Astrocyte of the cerebellum (primary cell): ENCODE measurements at places on chromosomes 3 and 15.
A peak's percentile ranks its signal among the peaks of the same experiment; 100 is the strongest.

DNA sequence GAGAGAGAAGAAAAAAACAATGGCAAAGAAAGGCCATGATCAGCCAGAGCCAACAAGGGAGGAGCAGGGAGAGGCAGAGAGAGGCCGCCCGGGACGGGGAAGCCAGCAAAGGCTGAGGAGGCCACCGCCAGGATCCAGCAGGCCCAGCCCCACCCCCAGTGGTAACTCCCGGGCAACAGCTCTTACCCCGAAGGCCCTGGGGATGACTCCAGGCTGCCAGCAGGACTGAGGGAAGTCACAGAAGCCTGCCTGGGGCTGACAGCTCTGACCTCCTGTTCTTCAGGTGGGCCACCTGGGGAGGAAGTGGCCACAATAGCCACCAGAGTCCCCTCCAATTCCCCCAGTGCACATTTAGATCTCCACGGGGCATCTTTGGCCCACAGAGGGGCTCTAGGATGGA, 184.3 kb upstream of the LINGO1 start:
- no peak for DNase-seq

- no peak for DNase-seq
These were observed 238.2 kb upstream of the C2CD4B start for GRCh38 chr15:62403164-62403809.

- no peak for DNase-seq
These were observed 10.0 kb upstream of the ELP6 start for GRCh38 chr3:47523310-47524073.

DNA sequence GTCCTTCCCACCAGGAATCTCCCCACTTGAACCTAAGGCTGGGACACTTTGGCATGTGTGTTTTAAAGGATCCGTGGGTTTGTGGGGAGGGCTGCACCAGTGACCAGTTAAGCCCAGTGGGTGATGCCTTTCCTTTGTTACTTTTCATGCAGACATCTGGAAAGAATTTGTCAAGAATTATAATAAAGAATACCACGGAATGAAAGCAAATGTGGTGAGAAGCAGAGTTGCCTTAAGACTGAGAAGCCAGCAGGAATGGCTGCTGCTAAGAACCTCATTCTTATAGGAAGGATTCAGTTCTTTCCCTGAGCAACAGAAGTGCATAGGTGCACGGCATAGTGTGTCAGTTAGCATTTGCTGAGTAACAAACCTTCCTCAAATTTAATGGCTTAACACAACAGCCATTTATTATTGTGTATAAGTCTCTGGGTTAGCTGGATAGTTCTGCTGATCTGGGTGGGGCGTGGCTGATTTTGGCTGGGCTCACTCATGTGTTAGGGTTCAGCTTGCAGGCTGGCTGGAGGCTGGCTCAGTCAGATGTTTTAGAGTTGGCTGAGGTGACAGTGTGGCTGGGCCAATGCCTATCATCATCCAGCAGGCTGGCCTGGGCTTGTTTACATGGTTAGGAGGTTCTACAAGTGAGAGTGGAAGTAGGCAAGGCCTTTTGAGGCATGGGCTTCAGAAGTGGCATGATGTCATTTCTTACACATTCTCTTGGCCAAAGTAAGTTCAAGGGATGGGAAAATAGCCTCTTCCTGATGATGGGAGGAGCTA, 262.7 kb upstream of the CTDSPL start:
- peak; percentile 3 for DNase-seq

DNA sequence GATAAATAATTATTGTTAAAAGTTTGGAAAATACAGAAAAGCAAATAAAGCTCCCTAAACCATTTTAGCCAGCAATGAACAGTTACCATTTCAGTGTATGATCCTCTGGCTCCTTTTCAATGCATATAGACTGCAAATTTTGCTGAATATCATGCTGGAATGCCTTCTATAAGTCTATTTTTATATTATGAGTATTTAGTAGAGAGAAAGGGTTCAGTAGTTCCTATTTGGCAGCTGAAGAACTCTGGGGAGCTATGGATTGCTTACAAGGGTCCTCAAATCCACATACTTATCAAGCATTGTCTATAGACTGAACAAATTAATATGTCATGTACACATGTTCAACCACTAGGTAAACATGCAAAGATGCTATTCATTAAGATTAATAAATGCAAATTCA, 46.1 kb downstream of the LRRC3B start:
- DNase-seq = no peak

DNA sequence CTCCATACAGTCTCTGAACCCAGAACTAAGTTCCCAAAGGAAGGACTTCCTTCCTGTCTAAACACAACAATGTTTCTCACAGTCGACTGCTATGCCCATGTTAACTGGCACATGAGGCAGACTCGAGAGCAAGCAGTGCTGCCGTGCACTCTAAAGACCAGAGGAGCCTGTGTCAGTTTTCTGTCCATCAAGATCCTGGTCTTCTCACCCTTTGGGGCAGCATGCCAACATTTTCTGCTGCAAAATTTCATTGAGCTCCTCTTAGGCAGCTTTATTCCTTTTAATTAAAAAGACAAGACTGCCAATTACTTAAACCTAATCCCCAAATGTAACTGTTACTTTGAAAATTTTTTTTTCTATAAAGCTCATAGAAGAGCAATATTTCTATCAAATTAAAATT, 205.1 kb downstream of the GAP43 start:
- DNase-seq = no peak

GRCh38 chr3:67037615-67038014, 39.5 kb downstream of the KBTBD8 start:
- no peak for DNase-seq

DNA sequence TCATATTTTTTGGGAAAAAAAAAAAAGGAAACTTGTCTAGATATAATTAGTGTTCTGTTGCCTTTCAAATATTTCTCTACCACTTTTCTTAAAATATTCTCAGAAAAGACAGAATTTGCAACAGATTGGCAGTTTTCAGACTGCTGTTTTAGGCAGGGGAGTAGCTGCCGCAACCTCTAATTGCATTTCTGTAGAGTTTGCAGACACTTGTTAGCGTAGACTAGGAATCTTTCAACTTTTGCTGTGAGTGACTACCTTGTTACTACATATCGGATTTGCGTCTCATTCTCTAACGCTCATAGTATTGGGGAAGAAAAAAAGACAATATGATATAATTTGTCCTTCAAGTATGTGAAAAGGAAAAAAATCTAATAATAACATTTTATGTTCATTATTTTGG, 10.7 kb downstream of the TGFBR2 start:
- DNase-seq = no peak

GRCh38 chr3:126051234-126051633, 32.7 kb downstream of the SLC41A3 start:
- no peak for DNase-seq
